ENCODE measurements at places on chromosomes 5 and 9.
A peak's percentile ranks its signal among the peaks of the same experiment; 100 is the strongest.

- no peak for DNase-seq
Observed at GRCh38 chr9:36314740-36315139, 56.5 kb upstream of the GNE start.

GRCh38 chr9:114929201-114929600 lies 1.2 kb downstream of the TNFSF8 start:
- DNase-seq, result no peak

DNA sequence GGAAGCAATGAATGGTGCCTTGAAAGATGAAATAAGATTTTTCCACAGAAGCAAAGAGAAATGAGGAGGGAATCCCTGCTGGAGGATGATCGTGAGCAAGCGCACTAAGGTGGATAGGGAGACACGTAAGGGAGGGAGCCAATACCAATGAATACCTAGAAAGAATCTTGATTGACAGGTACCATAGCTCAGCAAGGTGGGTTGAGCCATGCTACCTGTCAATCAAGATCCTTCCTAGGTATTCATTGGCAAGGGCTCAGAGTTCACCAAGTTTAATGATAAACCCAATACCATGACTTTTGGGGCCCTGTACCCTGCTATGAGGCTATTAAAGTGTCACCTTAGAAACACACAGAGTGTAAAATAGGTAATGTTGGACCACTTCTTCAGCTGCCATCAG lies 226.8 kb downstream of the GRIA1 start:
- no peak for DNase-seq

- no peak for DNase-seq
Observed at GRCh38 chr5:78961743-78962142, 23.4 kb downstream of the ARSB start.

DNA sequence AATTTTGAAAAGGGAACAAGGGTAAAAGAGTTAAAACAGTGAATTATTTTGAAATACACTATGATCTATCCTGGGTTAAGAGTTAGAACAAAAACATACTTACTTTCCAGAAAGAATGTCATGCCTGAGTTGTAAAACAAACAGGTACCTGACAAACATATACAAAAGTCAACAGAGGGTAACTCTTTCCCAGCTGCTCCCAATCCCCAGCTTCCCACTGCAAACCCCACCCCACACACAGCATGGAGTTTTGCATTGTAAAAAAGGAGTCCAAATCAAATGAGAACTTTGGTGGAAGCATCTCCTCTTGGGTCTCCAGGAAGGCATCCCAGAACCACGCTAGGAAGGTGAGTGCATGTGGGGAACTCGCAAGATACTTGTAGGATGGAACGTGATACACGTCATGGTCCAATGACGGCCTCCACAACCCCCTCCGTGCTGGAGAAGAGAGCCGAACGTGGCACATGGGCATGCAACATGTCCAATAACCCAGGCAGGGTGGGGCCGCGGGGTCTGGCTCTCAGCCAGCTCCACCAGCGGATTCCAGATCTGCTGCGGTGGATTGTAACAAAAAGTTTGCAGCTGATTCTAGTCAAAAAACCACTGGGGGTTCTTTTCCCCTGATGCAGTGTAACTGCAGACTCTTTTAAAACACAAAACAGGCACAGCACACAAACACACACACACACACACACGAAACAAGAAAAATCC lies 55.8 kb downstream of the EPB41L4B start:
- DNase-seq, result no peak

- no peak for DNase-seq
Observed at GRCh38 chr5:80864706-80865435, 95.3 kb upstream of the RASGRF2 start.

DNA sequence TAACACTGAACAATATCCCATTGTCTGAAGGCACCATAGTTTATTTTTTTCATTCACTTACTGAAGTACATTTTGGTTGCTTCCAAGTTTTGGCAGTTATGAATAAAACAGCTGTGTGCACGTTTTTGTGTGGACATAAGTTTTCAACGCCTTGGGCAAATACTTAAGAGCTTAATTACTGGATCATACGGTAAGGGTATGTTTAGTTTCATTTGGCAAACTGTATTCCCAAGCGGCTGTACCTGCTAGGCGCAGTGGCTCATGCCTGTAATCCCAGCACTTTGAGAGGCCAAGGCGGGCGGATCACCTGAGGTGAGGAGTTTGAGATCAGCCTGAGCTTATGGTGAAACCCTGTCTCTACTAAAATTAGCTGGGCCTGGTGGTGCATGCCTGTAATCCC lies 63.7 kb upstream of the FAM120A start:
- DNase-seq, result no peak

DNA sequence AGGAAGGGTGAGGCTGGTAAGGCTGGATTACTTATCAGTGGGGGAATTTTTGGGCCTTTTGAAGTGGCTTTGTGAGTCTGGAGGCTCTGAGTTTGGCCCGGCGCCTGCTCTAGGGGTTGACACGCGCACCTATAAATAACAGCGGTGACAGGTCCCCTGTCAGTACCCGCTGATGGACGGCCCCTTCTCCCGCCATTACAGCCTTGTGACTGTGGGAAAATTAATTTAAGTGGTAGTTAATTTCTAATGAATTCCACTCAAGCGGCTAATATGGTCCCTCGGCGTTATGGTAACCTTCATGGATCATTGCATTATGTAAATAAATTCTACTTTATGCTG lies 16.5 kb downstream of the MRPL36 start:
- DNase-seq, result no peak

- no peak for DNase-seq
Observed at GRCh38 chr5:35050541-35051126, 2.9 kb upstream of the AGXT2 start.

DNA sequence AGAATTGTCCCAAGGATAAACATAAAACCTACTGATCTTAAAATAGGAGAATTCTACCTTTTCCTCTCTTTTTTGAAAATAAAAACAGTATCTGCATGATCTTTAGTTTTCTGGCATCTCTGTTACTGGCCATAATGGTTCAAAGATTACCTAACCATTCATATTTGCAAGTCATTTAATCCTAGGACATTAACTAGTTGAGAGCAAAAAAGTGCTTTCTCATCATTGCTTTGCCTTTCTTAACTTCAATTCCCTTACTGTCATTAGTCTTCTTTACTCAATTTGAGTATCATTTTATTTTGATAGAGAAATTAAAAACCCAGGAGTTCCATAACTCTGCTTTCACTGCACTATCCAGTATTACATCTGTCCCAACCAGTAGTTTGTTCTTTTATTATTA lies 68.6 kb downstream of the RFX3 start:
- DNase-seq, result no peak

- DNase-seq, result no peak
Observed at GRCh38 chr5:26104175-26104574, 934.2 kb downstream of the CDH9 start.

- DNase-seq, result no peak
Observed at GRCh38 chr9:110472111-110472510, 107.4 kb downstream of the SVEP1 start.

DNA sequence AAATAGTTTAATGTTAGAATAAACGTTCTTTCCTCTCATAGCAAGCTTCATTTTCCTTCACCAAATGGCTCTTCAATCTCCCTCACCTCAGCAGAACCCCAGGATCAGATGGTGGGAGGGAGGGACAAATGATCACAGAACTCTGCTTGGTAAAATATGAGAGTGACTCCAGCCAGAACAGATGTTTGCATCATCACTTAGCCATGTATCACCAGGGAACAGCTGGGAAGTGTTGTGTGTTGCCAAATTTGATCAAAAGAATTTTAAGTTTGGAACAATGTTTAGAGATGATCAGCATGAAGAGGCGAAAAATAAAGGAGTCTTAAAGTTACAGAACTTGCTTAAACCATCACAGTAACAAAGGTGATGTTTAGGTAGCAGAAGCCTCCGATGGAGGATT lies 115.7 kb downstream of the FRMD3 start:
- peak; percentile 28 for DNase-seq

- no peak for DNase-seq
Observed at GRCh38 chr5:15850536-15850935, 329.1 kb downstream of the MARCHF11 start.

DNA sequence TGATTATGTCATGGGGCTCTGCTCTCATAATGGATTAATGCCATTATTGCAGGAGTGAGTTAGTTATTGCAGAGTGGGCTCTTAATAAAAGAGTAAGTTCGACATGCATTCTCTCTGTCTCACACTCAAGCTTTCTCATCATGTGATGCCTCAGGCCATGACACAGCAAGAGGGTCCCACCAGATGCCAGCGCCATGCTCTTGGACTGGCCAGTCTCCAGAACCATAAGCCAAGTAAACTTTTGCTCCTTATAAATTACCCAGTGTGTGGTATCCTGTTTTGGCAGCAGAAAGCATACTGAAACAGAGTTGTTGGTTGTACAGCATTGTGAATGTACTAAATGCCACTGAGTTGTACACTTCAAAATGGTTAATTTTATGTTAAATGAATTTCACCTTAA lies 138.1 kb downstream of the MYO10 start:
- DNase-seq, result no peak

- DNase-seq, result peak; percentile 89
Observed at GRCh38 chr9:98330831-98331230, 75.4 kb upstream of the TBC1D2 start.

- DNase-seq, result no peak
Observed at GRCh38 chr5:113378081-113378480, 56.7 kb downstream of the TSSK1B start.
